ENCODE measurements at places on chromosomes 12 and 14.

DNA sequence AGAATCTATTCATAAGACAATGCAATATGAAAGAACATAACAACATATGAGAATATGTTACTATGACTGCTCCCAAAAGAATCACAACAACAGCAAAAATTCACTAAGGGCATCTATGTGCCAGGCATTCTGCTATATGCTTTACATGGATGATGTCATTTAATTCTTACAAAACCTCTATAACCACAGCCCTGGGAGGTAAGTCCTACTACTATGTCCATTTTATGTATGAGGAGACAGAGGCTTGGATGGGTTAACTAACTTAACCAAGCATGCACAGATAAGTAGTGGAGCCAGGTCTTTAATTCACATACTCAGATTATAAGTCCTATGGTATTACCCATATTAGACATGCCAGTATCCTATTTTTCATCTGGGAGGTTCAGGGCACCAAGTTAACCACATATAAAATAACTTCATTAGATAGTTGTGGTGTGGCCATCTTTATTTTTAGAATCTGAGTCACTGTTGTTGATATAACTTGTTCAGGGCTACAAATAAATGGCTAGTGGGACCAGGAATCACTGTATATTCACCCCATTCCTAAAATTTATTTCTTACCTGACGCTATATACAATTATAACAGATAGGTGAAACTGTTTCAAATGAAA lies 33.2 kb upstream of the RAD51AP1 start:
- DNase-seq, result no peak

DNA sequence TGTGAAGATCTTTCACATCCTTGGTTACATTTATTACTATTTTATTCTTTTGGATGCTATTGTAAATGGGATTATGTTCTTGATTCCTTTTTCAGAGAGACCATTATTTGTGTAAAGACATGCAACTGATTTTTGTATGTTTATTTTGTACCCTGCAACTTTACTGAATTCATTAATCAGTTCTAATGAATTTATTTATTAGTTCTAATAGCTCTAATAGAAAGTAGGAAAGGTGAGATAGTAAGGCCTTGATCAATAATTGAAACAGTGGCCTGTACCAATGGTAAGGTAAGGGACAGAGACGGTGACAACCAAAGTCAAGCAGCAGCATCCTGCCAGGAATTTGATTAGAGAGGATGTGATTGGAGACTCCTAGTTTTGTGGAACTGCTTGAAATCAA lies 224.1 kb downstream of the PHLDA1 start:
- no peak for DNase-seq

GRCh38 chr12:78293059-78293686 lies 462.5 kb downstream of the NAV3 start:
- no peak for DNase-seq

- DNase-seq, result no peak
Observed at GRCh38 chr12:53929527-53929926, 9.1 kb upstream of the HOXC13 start.

DNA sequence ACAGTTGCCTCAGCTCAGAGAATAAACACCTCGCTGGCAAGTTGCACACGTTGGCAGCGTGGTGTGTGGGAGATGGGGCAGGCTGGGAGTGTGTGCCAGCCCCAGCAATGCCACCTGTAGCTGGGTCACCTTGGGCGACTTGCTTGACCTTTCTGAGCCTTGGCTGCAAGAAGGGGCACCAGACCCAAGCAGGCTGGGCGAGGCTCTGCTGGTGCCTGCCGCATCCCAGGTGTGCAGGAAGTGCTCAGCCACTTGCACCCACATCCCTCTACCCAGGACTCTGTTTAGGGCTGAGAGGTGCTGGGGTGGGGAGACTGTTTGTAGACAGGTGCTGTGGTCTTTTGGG lies 629 bp downstream of the FAM181A start:
- no peak for DNase-seq

DNA sequence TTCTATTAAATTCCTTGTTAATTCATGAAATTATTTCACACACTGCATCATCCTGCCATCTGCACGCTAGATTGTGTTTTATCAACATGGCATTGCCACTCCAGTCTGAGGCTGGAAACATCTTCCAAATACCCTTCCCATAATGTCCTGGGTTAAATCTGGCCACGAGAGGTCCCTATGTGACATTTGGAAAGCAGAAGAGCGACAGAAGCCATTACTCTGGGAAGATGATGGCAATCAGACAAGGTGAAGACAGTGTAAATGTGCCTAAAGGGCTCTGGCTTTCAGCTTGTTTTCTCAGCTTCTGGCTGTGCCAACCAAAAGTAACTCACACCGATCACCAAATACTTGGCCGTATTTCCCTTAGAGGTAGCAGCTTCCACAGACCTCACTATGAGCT lies 144.8 kb downstream of the CAPZA3 start:
- no peak for DNase-seq

- DNase-seq, result no peak
Observed at GRCh38 chr14:104953097-104953496, 25.1 kb downstream of the AHNAK2 start.

DNA sequence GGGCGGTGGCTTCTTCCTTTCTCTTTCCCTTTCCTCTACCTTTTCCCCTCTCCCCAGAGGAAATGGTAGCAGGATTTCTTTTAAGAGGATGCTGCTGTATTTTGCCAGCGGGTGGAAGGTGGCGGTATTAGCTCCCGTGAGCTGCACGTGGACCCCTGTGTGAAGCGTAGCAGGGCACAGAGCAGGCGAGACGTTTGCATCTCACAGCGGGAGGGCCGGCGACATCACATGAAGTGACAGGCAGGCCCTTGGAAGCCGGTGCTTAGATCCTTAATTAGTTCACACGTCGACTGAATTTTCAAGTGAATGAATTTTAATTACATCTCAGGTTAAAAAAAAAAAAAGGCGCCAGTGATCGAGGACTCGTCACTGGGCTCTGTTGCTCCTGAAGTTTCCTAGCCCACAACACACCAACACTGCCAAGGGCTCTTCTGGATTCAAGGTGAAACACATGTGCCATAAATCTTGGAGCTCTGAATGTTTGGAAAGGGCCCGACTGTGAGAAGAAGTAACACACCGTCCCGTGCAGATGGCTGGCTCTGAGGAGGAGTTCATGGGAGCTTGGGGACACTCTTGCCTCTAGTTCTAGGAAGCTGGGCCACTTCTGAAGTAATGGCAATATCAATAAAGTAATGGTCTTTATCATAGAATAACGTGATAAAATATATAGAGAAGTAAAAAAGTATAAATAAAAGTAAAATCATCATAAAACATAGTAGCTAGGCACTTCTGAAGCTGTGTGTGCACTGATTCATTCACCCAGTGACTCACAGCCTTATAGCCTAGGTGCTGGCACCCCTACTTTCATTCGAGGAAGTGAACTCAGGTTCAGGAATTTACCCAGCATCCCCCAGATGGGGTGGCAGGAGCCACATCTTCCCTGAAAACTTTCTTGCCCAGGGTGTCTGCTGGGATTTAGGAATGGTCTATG lies 75.3 kb downstream of the AACS start:
- DNase-seq, result no peak

All from tongue (tissue), 3 donors.